CD4-positive, alpha-beta T cell treated with Interleukin-6 at 100 ng/mL for 8 hours (primary cell): ENCODE measurements at places on chromosomes 5 and 9.
A peak's percentile ranks its signal among the peaks of the same experiment; 100 is the strongest.

GRCh38 chr9:117720555-117720954 lies 16.4 kb downstream of the TLR4 start:
- no peak for DNase-seq

- DNase-seq, result no peak
Observed at GRCh38 chr9:114549697-114550330, 37.8 kb upstream of the ATP6V1G1 start.

DNA sequence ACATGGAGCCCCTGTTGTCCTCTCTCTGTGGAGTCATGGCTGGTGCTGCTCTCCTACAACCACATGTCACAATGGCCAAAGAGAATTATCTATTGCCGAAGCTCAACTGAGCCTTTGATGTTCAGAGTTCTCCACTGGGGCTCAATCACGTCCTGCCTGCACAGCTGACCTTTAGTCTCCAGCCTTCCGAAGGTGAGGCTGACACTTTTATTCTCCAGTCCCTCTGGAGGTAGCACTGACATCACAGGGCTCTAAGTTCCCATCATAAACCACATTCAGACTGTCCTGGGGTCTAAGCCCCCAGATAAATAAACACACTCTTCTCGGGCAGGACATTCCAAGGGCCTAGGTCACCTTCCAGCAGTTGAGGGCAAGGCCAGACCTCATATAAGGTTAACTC lies 23.4 kb downstream of the ADCY2 start:
- no peak for DNase-seq

GRCh38 chr9:89606624-89607311 lies 2.0 kb downstream of the GADD45G start:
- no peak for DNase-seq

- DNase-seq, result no peak
Observed at GRCh38 chr5:104998572-104998971, 1436.0 kb upstream of the NUDT12 start.

DNA sequence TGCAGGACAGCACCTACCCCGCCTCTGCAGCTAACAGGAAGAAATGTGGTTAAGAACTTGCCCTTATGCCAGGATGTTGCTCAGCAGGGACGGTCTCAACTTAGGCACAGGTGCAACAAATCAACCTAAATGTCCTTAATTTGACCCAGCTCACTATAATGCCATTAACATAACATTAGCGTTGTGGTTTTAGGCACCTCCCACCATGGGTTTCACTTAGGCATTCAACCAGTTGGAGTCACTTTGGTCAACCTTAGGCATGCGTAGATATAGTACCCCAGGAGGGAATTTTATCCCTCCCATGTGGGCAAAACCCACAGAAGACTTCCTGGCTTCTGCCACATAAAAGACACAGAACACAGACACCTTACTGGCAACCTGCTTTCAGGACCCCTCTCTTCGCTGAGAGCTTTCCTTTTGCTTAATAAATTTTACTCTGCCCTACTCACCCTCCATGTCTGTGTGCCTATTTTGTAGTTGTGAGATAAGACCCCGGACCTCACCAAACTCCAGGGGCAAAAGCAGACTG lies 8.7 kb upstream of the ERAP1 start:
- peak; percentile 81 for DNase-seq

- no peak for DNase-seq
Observed at GRCh38 chr9:96376891-96377874, 6.3 kb downstream of the SLC35D2 start.
